ENCODE measurements at places on chromosomes 3 and 15.
A peak's percentile ranks its signal among the peaks of the same experiment; 100 is the strongest.

- no peak for DNase-seq
Measured at GRCh38 chr3:46213201-46213600, 5.1 kb upstream of the CCR1 start.

DNA sequence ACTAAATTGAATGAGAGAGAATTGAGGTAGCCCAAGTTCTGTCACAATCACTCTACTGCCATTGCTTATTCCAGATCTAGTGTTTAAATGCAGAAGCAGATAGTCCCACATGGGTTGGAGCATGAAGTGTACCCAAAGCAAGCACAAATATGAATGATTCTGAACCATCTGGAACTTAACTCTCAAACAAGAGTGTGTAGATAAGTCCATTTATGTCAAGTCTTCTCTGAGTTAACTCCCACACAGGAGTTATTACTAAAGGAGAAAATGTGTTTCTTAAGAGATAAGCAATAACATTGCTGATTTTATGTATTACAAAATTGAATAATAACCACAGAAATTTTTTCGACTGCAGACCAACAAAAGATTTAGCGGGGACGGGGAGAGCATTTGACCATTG, 33.6 kb downstream of the PAQR9 start:
- no peak for DNase-seq

GRCh38 chr3:98778383-98778782, 15.2 kb downstream of the ST3GAL6 start:
- DNase-seq, result no peak

GRCh38 chr3:36380221-36381031, at the start of gene STAC:
STAC (plus strand) TSS chr3:36380504; CDS start chr3:36380644, 140 bp downstream.
- DNase-seq, result peak; percentile 66

- DNase-seq, result no peak
Measured at GRCh38 chr3:4704552-4704951, 211.4 kb downstream of the ITPR1 start.

DNA sequence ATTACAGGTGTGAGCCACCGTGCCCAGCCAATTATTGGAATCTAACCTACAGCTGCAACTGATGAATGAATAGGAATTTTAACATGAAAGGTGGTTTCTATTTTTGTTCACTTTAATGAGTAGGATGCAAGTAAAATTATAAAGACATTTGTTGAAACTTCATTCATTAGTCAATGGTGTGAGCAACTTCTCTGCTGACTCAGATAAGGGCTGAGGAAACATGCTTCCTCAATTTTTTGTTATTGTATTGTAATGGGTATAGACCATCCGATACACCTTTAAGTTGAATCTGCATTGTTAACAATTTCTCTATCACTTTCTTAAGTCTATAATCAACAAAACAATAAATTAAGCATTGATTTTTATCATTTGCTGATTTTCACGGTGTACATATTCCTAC, 127.8 kb downstream of the STAG1 start:
- no peak for DNase-seq

GRCh38 chr3:50238549-50239026, 2.6 kb downstream of the GNAI2 start:
- DNase-seq, result no peak

- no peak for DNase-seq
Measured at GRCh38 chr3:66383998-66384745, 116.7 kb downstream of the LRIG1 start.

GRCh38 chr3:95798628-95799027, 1015.8 kb upstream of the EPHA6 start:
- DNase-seq, result no peak

- DNase-seq, result no peak
Measured at GRCh38 chr3:27559835-27560234, 75.7 kb upstream of the SLC4A7 start.
